ENCODE measurements at places on chromosomes 2 and 18. TPM values are rescaled to one million over a fixed set of nuclear protein-coding genes. Genes with fewer than 3 reads are reported as not detected.
A peak's percentile ranks its signal among the peaks of the same experiment; 100 is the strongest.

ACTR2 gene
- total RNA-seq: 45.3 TPM

LRP1B gene
- 0.76 TPM for total RNA-seq

RNF152 gene
- total RNA-seq: 4.8 TPM

UCN gene
- 0.53 TPM for total RNA-seq

DNA sequence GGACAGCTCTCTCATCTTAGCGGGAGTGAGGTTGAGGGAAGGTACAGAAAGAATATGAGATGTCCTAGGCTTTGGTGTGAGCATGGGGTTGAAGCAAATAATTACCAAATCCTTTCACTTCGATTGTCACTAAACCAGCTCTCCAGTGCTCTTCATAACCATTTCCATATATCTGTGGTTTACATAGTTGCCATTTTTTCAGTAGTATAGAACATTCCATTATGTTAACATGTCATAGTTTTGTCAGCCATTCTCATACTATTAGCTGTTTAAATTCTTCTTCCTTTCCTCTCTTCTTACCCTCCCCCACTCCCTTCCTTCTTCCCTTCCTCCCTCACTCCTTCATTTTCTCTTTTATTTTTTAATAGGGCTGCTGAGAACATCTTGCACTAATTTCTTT, 205.9 kb downstream of the BABAM2 start:
- no peak for DNase-seq

DNA sequence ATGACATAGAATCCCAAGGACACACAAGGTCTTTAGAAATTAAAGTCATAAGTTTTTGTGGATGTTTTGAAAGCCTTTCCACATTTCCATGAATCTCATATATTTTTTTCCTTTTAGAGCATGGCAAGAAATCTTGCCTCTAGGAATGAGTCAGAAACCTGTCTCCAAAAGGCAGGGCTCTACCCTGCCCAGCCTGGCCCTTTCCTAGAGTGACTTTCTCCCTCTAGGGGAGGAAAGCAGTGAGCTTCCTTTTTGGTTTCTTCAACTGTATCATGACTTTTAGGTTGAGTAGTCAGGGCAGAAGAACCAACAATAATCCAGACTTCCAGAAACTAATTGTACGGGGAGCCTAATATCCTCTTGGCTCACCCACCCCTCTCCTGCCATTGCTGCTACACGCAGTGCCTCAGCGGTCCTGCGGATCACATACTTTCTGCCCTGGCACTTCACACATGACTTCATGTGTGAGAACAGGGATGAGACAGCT, 300.3 kb downstream of the AGPS start:
- peak; percentile 14 for DNase-seq

DNA sequence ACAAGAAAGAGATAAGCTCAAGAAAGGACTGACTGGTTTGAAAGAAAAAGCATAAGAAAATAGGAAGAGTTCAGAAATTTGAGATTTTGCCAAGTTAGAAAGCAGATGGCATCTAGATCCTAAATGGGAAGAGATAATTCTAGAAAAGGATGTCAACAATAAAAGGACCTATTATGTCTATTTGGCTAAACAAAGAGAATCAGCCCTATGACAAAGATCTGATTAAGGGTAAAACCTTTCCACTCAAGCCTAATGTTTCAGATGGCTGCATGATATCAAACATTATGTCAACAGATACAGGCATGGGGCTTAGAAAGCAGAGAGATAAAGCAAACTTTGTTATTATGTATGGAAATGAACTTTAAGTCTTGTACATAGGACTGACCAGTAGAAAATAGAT, 465.0 kb upstream of the TRIB2 start:
- no peak for DNase-seq

GRCh38 chr2:155825876-155826275, 506.6 kb downstream of the NR4A2 start:
- peak; percentile 55 for DNase-seq

DNA sequence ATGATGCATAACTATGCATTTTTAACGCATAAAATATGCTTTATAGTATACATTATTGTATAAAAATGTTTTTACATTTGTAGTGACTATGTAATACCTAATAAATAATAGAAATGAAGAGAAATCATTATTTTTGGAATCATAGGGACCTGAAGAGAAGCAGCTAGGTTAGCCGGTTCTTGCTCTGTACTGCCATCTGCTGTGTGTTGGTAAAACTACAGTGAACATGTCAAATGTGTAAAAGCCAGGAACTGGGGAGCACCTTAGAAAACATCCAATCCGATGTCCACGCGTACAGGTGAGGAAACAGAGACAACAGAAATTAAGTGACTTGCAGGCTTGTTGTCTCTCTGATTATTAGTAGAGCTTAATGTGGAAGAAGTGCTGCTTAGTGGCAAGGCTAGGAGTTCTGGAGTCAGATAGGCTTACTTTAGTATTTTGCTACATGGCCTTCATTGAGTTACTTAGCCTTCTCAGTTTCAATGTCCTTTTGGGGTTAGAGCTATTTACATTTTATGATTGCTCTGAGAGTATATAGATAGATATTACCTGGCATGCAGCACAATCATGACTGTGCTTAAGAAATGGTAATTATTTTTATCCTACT, 386.5 kb downstream of the DLGAP1 start:
- peak; percentile 39 for DNase-seq

GRCh38 chr2:110674620-110675555, 3.0 kb downstream of the BUB1 start:
- DNase-seq: peak; percentile 15

DNA sequence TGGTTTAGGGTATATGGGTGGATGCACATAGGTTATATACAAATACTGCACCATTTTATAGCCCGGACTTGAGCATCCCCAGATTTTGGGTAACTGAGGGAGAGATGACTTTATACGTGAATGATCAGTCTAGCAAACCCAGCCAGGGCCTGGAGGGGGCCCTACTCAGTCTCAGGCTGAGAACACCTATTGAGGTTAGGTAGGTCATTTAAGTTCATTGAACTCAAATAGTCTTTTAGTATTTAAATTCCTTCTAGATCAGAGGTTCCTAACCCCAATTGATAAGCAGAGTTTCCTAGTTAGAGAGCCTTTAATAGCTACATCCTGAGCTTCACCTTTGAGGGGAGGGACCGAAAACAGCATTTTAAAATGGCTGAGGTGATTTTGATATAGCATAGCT, 487.0 kb downstream of the DCC start:
- DNase-seq: no peak

DNA sequence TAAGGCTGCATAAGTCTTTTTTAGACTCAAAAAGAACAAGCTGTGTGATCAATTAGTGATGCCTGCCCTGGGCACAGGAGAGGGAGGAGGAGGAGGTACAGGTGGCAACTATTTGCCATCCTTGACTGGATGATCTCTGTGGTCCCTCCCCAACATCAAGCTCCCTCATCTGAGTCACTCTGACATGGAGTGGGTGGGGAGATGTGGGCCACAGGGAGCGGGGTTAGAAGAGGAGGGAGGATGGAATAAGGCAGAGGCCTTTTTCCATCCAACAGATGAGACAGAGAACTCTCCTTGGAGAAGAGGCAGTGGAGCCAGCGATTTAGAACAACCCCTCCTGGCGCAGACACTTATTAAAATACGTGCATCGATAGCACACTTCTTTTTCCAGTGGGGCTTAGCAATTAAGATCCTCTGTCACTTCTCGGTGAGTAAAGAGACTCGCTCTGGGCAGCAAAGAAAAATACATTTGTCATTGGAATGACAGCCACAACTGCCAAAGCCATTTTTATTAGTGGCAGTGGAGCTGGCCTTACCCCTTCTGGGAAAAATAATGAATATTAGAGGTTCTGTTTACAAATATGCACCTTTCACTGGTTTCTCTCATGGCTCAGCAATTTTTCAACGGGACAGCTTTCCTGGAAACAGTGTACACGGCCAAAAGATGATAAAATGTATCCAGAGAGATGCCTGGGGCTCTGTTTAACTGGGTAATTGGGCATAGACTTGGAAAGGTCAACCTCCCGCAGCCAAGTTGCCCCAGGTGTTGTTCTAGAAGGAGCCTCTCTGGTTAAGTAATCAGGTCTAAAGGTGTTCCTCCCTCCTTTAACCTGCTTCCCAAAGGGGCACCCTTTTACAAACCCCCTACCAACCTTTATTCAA, 238.4 kb upstream of the CXCR4 start:
- no peak for DNase-seq

DNA sequence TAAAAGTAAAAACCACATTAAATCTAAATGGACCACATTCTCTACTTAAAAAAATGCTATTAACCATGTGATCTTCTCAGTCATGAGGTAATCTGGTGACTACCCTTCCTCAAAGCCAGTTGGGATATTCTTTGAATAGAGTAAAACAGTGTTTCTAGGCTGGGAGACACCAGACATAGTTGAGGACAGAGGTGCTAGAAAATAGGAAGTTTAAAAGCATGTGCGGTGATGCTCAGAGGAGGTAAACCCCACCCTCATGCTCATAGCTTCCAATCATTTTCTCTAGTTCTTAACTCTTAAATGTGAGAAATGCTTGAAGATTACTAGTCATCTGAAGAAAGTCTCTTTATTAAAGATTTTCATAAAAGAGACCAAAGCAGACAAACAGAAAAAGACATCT, 30.7 kb upstream of the ELAC1 start:
- DNase-seq: no peak

DNA sequence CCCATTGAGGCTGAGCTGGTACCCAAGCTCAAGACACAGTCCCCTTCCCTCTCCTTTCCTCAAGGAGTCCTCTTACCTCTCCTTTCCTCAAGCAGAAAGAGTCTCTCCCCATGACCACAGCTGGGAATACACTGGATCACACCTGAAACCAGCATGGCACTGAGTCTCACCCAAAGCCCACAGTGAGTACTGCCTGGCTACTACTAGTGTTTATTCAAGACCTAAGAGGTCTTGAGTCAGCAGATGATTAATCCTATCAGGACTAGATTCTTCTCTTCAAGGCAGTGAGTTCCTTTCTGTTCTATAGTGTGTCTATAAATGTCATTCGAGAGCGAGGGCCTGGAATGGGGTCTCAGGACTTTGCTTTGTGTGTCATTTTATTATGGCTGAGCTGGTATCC, 111.4 kb downstream of the METTL4 start:
- no peak for DNase-seq

- peak; percentile 93 for DNase-seq
Measured at GRCh38 chr2:144890828-144891227, 370.9 kb upstream of the ZEB2 start.

DNA sequence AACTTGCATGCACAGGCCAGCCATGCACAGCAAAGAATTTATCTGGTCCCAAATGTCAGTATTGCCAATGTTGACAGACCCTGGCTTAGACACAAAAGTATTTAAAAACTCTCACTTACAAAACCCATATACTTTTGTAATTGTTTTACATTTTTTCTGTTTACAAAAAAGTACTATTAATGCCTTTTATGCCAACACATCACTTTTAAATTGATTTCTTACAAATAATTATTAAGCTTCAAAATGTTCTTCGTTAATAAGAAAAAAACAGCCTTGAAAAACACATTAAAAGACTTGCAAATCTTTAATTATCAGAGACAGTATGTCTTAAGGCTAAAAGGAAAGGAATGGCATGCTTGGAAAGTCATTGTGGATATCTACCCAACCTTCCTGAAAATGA, 181.3 kb upstream of the TWIST2 start:
- no peak for DNase-seq

- no peak for DNase-seq
Measured at GRCh38 chr2:54074606-54075341, 40.6 kb upstream of the ACYP2 start.

GRCh38 chr2:111022633-111023032, 98.1 kb upstream of the BCL2L11 start:
- no peak for DNase-seq

Measured in H4 (cell line).